Stimulated activated CD8-positive, alpha-beta memory T cell treated with anti-CD3 and anti-CD28 coated beads, Interleukin-15, amount 100 ng/mL, for 4 hours (primary cell): ENCODE measurements at places on chromosomes 5 and 9.

- DNase-seq, result no peak
These were observed 103.4 kb downstream of the DAB2IP start for GRCh38 chr9:121754655-121755436.

DNA sequence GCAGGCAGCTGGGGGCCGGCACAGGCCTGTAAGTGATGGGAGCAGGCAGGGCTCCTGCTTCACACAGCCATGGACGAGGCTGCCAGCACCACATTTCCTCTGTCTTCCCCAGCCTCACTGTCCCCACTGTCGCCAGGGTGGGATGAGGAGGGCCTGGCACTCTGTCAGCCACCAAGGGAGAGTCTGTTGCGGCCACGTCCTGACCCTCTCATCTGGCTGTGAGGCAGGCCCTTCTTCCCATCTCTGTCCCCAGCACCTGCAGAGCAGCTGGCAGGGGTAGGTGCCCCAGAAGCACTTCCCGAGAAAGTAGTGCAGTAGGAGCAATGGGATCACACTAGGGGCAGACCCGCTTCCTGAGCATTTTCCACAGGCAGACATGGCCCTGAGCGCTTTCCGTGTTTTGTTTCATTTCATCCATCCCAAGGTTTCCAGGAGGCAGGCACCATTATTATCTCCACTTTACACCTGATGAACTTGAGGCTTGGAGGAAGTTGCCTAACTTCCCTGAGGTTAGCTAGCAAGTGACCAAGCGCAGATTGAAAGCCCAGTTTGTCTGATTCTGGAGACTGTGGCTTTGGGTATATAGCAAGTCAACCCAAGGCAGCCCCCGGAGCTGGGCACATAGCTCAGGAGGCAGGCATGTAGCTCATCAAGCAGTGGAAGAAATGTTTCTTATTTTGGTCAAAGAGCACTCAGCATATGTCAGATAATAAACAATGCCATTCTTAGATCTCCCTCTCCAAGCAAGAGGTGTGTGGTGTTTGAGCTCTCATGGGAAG lies 202.4 kb downstream of the DAB2IP start:
- no peak for DNase-seq

- DNase-seq, result no peak
These were observed 308.1 kb downstream of the LRRC70 start for GRCh38 chr5:62886603-62887315.

GRCh38 chr5:158718738-158719505 lies 380.8 kb downstream of the EBF1 start:
- DNase-seq, result no peak

DNA sequence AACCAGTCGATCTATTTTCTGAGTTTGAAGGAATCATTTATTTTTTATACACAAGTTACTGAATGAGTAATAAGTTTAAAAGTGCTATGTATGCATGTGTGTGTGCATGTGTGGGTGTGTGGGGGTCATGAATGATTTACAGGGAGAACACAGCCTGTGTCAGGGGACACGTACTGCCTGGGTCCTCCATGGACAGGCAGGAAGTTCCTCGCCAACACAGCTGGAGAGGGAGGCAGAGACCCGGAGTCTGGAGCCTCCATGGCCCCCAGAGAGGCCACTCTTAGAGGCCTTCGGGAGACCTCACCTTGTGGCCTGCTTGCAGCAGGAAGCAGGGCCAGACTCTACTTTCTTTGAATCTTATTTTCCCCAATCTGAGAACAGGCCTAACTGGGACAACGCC lies 144.7 kb downstream of the GABBR2 start:
- DNase-seq, result no peak

DNA sequence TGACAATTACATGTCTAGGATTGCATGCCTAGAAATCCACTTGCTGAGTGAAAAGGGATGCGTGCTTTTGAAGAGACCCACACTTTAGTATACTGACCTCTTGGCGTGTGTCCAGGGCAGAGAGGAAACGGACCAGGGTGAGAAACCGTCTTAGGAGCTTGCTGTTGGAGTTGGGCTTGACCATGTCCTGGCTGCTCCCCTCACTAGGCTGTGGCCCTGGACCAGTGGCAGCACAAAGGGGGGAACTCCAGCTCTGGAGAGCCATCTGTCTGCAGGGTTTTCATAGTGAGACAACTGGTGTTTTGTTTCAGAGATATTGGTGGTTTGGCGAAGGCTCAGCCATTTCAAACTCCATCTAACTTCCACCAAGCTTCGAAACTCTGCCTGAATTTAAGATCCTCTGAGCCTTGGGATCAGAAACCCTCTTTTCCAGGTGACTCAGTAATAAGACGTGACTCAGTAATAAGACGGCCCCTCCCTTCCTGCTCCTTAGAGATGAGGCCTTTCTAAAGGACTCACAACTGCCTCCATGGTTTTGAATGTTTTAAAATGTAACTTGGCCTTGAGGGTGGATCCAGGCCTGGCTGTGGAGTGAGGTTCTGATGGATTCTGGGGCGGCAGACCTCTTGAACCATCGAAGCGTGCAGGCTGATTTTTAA lies 165.8 kb downstream of the MELK start:
- no peak for DNase-seq

DNA sequence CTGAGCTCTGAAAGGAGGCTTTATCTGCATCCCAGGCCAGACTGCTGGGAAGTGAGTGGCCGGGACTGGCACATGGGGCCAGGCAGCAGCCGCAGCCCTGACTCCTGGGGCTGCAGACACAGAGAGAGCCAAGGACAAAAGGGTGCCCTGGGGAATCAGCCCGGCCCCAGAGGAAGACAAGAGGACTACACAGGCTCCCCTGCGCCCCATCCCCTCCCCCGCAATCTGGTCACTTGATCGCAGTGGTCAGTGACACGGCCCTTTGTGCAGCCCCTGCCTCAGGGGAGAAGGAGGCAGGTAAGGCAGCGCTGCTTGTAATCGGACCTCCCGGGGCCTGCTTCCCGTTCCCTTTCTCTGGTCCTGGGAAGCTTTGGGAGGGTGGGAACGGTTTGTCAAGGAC lies 55.5 kb upstream of the FUBP3 start:
- no peak for DNase-seq

GRCh38 chr9:109251080-109251775 lies 69.6 kb downstream of the EPB41L4B start:
- DNase-seq, result no peak

GRCh38 chr5:111606194-111606593 lies 93.9 kb upstream of the STARD4 start:
- no peak for DNase-seq

- DNase-seq, result no peak
These were observed 17.5 kb downstream of the ANKRD33B start for GRCh38 chr5:10581424-10581748.

- no peak for DNase-seq
These were observed 364.1 kb downstream of the BRINP1 start for GRCh38 chr9:119005162-119005561.

GRCh38 chr5:115842089-115842935 lies 577 bp downstream of the AP3S1 start:
- no peak for DNase-seq

- no peak for DNase-seq
These were observed 10.9 kb downstream of the PTCH1 start for GRCh38 chr9:95505717-95506427.

DNA sequence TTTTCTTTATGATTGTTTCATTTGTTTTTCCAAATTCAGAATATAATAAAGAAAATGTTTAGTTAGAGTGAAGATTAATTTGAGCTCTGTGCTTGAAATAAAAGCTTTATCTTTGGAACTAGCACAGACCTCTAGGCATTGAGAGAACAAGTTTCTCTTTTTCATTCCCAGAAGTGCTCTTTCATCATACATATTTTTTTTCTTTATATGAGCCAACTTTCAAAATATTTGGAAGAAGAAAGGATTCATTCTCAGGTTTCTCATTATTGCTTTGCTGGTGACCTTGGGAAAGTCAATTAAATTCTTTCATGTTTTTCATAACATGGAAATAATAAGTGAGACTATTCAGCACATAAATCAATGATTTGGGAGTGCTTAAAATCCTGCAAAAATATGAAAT lies 16.8 kb downstream of the CTXN3 start:
- no peak for DNase-seq

- DNase-seq, result no peak
These were observed 99.6 kb downstream of the ASTN2 start for GRCh38 chr9:117315236-117315635.

DNA sequence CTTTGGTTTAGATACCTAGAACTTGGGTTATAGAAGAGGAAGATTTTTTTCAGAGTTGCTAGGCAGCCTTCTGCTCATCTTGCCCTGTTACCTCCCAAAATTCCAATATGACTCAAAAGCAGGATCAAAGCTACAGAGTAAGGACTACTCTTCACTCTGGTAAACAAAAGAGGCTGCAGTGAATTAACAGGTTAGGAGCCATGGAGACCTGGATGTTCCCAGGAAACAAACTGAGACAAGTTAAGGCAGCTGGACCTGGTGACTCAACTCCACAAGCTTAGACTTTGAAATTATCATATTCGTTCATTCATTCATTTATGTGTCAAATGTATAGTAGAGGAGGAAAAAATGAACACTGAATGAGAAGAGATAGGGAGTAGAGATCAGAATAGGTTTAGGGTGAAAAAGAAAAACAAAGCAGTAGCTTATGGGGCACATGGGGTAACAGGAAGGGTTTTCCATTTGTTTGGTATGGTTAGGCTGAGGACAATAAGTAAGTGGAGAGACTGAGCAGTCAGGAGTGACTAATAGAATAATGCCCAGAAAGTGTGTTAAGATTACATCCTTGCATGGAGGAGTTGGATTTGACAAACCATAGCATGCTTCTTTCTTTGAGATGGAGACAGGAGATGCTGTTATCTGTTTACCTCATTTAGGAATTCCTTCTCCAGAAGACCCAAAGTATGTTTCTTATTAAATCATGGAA lies 464.0 kb upstream of the ZNF608 start:
- no peak for DNase-seq

GRCh38 chr5:170312301-170312595 lies 14.7 kb upstream of the LCP2 start:
- DNase-seq, result no peak

DNA sequence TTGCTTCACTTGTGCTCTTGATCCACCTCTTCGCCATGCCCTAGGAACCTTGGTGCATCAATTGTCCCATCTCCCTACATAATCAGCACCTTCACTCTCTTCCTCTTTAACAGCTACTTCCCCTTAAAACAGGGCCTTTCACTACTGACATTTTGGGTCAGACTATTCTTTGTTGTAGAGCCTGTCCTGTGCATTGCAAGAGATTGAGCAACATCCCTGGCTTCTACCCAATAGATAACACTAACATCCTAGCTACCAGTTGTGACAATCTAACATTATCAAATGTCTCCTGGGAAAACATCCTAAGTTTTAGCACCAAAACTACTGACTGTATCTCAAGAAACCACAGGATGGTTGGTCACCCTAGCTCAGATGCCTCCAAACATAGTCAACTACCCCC lies 854.3 kb upstream of the DMAC1 start:
- DNase-seq, result no peak

- no peak for DNase-seq
These were observed 336.9 kb downstream of the ENC1 start for GRCh38 chr5:74303578-74303977.

DNA sequence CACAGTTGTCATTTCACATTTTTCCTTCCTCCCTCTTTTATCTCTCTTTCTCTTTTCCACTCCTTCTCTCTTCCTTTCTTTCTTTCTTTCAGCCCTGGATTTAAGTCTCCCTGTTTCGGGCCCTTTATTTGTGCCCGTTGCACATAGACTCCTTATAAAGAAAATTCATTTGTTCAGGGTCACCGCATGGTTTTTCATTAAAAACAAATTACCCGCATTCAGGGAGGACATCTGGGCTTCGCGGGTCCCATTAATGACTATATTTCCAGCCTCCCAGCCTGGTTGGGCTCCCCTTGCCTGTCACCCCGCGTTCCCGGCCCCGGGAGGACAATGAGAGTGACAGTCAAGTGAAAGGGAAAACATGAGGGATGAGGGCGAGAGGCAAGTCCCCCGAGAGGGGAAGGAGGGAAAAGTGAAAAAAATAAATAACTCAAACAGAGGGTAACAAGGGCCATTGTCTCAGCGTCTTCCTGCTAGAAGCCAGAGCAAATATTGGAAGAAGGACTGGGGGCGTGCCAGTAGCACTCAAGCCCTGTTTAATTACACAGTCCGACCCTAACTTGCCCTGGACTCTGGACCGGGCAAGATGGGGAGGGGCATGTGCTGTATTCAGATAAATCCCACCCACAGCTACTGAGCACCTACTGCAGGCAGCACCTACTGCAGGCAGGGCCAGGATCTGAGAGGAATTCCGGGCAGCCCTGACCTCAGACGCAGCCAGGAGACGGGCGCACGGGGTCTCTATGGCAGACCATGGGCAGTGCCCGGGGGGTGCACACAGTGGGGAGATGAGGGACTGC lies 166.2 kb downstream of the PAX5 start:
- DNase-seq, result no peak

DNA sequence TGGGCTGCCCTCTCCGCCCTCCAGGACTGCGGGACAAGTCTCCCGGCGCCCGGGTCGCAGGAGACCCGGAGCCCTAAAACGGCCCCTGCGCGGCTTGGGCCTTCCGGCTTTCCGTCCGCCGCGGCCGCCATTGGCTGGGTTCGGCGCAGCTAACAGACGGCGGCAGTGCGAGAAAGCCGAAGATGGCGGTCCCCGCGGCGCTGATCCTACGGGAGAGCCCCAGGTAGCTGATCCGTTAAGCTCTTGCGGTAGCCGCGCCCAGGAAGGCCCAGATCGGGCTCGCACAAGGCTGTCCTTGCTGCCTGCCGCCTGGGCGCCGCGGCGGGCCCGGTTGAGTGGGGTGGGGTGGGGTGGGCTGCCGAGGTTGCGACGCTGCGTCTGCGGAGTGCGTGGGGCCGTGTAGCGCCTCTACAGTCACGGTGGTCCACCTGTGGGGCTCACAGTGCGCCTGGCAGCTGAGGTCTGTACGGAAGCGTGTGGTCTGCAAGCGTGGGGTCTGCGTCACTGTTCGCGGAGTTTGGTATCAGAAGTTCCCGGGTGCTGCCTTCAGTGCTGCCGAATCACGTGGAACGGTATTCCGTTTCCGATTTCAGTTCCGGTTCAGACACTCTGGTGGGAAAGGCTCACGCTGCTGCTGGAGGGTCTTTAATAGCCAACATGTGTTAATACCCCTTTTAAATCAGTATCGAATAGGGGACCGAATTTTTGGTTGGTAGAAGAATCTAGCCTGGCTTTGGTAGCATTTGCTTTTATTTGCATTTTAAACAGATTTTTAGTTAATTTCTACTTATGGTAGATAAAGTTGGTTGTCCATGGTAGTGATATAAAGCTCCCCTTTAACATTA lies at the start of gene COMMD10:
Gene COMMD10 (plus strand): TSS at position 155 of the 845 bp plus-strand sequence.
- peak; percentile 75 for DNase-seq

GRCh38 chr9:34547960-34548611 lies 25.3 kb upstream of the ENHO start:
- no peak for DNase-seq

- DNase-seq, result no peak
These were observed 1152.9 kb upstream of the CDH6 start for GRCh38 chr5:30040488-30041118.

- no peak for DNase-seq
These were observed 218.7 kb downstream of the TRPM3 start for GRCh38 chr9:70902692-70903131.

GRCh38 chr5:152364899-152365298 lies 40.2 kb downstream of the NMUR2 start:
- DNase-seq, result no peak
